ENCODE measurements at places on chromosomes 1 and 21.

DNA sequence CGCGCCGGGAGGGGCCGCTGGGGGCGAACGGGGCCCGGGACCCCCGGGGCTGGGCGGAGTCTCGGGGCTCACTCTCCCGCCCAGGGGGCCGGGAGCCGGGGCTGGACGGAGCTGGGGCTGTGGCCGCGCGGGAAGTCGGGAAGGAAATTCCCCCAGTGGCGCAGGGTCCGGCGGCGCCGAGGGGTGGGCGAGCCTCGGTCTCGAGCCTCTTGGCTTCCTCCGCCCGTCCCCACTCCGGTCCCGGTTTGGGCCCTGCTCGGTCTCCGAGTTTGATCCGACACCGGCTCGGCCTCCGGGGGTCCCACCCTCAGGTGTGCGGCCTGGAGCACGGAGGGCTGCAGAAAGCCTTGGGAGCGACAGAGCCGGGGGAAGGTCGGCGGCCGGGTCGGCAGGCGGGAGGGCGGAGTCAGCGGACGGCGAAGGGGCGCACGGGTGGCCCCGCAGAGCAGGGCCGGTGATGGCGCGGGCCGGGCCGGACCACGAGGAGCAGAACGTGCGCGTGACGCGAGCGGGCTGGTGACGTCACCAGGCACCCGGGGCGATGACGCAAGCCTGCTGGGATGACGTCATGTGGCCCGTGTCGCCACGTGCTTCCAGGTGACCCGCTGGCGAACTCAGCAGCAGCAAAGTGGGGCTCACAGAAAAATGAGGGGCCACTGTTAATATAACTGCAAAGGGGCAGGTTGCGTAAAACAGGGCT is 610 bp upstream of the HES4 start:
- DNase-seq, result peak; percentile 70

DNA sequence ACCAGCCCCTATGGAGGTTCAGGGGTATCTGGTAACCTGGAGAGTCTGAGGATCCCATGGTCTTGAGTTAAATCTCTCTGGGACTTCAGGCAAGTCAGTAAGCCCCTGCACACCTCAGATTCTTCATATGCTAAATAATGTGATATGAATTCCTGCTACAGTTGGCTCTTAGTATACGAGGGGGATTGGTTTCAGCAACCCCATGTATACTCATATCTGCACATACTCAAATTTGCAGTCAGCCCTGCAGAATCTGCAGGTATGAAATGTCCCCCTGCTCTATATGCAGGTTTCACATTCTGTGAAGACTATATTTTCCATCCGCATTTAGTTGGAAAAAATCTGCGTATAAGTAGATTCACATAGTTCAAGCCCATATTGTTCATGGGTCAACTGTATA is 136.6 kb downstream of the TOMM20 start:
- DNase-seq, result no peak

GRCh38 chr1:147541672-147542568 is 619 bp downstream of the BCL9 start:
- DNase-seq, result peak; percentile 7

GRCh38 chr1:160428655-160429054 is 28.3 kb downstream of the VANGL2 start:
- DNase-seq, result peak; percentile 4

DNA sequence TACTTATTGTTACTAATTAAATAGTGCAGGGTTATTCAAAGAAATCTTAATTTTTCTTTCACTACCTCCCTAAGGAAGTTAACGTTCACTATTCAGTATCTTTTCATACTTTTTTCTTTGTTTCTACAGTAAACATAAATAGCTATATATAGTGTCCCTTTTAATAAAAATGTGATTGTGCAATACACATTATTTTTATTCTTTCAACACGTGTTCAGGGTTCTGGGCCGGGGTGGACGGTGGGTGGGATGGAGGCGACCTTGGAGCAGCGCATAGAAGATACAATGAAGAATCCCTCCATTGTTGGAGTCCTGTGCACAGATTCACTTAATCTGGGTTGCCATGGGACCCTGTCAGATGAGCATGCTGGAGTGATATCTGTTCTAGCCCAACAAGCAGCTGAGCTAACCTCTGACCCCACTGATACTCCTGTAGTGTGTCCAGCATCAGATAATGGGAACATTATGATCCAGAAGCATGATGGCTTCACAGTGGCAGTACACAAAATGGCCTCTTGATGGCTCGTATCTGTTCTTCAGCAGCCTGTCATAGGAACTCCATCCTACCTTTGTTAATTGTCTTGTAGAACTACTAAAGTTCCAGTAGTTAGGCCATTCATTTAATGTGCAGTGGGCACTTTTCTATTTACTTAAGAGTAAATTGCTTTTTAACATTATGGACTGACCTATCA is 155.9 kb upstream of the L1TD1 start:
- no peak for DNase-seq

DNA sequence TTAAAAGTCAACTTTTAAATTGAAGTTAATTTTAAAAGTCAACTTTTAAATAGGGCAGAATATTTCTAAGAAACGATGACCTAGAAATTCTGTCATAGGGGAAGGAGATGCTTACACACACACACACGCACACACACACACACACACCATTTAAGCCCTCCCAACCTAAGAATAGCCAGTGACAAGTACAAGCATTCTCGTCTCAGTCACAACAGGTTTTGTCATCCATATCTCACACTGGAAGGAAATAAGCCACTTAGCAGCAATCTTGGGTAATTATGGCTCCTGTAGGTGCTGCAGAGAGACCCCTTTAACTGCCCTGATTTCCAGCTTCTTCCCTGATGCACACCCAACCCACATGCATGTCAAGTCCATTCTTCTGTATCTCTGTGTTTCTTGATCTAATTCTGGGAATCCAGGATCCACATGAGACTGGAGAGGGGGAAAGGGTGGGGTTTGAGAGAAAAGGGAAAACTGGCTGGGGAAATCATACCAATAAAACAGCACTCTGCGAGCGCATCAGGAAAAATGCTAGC is 338.1 kb downstream of the PAPPA2 start:
- no peak for DNase-seq

DNA sequence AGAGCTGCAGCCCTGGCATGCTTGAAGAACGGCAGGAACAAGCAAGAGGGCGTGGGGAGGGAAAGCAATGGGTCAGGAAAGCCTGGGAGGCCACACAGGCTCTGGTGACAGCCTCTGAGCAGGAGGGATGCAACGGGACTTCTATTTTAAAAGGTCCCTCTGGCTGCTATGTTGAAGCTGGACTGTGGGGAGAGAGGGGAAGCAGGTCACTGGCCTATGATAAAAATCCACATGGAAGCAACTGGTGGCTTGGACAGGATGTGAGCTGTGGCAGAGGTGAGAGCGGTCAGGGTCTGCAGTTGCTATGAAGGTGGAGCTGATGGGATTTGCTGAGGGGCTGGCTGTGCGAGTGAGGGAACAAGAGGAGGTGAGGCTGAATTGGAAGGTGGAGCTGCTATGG is 11.2 kb downstream of the PADI1 start:
- DNase-seq, result no peak

DNA sequence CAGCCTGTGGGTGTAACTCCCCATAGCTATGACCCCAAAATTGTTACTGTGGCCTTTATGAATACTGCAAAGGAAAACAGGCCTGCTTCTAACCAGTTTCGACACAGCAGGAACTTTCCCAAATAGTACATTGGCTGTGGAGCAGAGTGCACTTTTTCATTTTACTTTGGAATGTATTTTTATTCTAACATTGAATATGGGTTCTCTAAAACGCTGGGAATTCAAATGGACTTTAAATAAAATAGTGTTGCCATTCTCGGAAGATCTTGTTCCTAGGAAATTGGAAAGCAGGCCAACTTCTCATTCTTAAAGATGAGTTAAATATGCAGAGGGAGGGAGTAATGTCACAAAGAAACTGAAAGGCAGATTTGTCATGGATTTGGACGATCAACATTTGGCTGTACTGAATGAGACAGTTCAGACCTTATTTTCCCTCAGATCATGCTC is 39.6 kb upstream of the ARHGAP29 start:
- no peak for DNase-seq

DNA sequence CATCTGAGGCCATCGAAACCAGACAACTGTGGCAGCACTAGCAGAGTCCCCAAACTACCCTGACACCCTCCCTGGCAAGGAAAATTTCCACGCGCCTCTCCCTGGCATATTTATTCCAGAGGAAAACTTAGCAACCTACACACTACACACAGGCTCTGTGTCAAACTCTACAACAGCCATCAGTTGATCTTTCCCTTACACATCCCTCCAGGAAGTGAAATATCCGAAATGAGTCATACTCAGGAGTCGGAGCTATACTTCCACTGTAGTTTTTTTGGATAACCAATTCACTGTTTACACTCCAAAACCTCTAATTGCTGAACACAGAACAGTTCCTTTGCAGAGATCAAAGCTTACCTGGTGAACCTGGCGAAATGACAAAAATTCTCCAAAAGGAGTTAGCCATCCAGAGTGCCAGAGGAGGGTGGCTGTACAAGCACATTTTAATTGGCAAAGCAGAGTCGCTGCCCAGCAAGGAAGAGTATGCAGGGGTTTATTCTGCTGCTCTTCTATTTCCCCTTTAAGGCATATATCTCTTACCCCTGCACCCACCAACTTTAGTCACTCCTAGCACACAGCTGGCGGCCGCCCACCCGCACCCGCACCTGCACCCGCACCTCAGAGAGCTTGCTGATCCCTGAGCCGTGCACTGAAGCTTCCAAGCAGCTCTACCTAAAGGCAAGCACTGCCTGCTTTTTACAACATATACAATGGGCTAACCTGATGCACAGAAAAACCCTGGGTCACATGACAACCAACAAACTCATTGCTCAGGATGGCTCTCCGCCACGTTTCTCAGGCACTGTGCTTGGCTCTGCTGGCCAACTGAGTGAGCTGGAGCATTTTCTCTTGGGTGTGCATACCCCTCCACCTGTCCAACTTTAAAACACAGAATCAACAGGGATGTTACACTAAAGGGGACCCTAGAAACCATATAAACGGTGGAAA is 54.9 kb downstream of the CAPZB start:
- no peak for DNase-seq

- no peak for DNase-seq
Measured at GRCh38 chr1:19547814-19548213, 62.5 kb upstream of the CAPZB start.

GRCh38 chr1:172997941-172998361 is 52.8 kb downstream of the TNFSF18 start:
- DNase-seq, result no peak

GRCh38 chr1:51009381-51009780 is 39.3 kb downstream of the CDKN2C start:
- no peak for DNase-seq

GRCh38 chr21:36613059-36613458 is 85.9 kb upstream of the SIM2 start:
- DNase-seq, result no peak

GRCh38 chr1:77143529-77144121 is 75.6 kb downstream of the PIGK start:
- DNase-seq, result no peak

DNA sequence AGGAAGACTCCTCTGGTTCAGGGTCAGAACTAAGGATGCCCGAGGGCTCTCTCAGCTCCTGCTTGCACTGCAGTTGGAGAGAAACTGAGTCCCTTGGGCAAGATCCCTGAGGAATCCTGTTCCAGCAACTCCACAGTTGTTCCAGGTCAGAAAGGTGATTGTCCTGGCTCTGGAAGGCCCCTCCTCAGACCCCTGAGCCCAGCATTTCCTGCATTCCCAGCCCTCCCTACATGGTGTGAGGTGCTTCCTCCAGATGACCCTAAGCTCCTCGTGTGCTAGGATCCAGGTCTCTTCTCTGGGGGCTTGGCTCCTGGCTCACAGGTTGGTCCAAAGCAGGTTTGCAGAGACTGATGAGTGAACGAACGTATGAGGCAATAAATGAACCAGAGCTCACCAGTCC is 11.5 kb downstream of the LDLRAD1 start:
- no peak for DNase-seq

DNA sequence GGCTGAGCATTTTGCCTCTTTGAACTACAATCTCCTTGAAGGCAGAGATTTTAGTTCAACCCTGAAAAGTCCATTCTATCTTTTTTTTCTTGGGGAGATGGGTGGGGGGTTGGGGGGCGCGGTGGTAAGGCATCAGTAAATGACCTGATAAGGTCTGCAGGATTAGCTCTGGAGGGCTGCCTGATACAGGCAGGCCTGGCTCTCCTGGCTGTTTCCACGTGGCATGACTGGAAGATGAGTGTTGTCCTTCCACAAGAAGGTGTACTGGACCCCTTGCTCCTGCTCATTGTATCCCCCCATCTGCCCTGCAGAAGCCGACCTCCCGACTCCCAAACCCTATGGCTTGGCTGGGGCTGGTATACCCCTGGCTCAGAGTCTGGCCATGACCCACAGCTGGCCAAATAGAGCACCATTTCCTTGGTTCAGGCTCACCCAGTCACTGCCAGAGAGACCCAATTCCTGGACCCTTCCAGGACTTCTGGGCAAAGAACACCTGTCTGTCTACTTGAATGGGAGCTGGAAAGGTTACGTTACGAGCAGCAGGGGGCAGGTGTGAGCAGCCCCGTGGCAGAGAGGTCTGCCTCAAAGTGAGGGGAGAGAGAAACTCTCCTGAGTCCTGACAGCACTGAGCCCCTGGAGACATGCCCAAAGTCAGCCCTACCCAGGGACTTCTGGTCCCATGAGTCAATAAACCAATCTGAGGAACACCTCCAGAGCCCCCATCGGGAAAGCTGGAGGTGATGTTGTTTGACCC is 17.0 kb downstream of the DHRS3 start:
- DNase-seq, result no peak

DNA sequence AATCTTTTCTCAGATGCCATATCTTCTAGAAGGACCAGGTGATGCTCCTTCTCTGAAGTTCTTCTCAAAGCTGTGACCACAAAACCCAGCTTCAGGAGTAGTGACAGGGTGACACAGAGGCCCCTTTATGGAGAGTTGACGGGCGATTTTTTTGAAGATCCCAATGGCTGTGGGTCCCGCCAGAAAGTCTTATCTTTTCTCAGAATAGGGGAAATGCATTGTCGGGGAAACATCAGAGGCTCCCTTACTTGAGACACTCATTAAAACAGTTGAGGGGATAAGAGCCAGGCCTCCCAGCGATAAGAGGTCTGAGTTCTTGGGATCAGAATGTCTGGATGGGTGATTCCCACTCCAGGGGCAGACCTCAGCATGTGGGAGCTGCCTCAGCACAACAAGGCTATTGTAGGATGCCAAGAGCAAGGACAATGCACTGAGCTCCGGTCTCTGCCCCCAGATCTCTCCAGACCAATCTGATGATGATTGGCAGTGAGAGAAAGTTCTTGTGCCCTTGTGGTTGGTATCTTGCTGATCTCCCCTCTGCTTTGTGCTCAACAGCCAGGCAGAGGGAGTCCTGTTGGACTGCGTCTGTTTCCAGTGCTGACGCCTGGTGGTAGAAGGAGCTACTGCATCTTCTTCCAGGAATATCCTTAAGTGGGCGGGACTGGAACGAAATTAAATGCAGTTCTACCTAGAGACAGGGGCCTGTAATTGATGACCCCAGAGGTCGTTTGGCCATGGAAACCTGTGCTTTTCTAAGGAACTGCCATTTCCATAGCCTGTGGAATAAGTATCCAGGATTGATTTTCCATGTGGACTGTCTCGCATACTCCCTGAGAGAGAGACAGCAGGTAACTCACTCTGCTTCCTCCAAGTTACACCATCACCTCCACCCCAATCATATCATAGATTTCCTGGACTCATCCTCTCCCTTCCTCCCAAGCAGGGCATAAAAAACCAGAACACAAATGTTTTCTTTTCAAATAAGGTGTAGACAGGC is 6.8 kb upstream of the ACKR1 start:
- DNase-seq, result no peak

- DNase-seq, result peak; percentile 5
Measured at GRCh38 chr1:81582467-81582986, 218.2 kb upstream of the ADGRL2 start.
